ENCODE measurements at places on chromosomes 12 and 14.

DNA sequence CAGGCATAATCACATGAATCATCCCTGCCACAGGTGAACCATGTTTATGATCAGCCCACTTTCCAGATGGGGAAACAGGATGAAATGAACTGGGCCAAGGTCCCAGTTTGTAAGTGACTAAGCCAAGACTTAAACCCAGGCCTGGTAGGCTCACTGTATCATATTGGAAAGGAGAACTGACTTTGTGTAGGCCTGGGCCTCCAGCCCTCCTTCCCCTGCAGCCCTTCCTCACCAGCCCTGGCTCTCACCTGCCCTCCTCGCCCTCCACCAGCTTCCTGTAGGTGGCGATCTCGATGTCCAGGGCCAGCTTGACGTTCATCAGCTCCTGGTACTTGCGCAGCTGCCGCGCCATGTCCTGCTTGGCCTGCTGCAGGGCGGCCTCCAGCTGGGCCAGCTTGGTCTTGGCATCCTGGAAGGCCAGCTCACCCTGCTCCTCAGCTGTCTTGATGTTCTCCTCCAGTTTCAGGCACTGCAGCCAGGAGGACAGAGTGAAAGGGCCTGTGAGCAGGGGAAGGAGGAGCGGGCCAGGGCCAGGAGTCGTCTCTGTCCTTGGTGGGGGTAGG, 19.8 kb downstream of the KRT80 start:
- DNase-seq, result peak; percentile 18

GRCh38 chr14:103336191-103336590, 2.2 kb downstream of the EIF5 start:
- no peak for DNase-seq

GRCh38 chr12:88746386-88746785, 166.1 kb upstream of the KITLG start:
- no peak for DNase-seq

- no peak for DNase-seq
Measured at GRCh38 chr12:17108877-17109541, 503.0 kb upstream of the LMO3 start.

DNA sequence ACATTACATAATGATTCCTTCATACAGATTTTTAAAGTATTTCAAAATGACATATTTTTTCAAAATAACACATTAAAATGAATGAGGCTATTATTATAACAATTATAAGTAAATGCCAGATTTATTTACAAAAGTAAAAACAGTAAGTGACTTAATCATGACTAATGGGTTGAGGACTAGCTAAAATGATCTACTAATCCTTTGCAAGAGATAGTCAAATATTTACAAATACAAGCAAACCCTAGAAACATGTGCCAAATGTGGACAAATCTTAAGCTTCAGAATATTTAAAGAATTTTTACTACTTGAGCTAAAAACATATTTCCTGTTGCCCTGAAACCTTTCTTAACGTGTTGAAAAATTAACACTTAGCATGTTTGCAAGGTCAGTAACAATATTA, 74.8 kb downstream of the KIF21A start:
- DNase-seq, result no peak

DNA sequence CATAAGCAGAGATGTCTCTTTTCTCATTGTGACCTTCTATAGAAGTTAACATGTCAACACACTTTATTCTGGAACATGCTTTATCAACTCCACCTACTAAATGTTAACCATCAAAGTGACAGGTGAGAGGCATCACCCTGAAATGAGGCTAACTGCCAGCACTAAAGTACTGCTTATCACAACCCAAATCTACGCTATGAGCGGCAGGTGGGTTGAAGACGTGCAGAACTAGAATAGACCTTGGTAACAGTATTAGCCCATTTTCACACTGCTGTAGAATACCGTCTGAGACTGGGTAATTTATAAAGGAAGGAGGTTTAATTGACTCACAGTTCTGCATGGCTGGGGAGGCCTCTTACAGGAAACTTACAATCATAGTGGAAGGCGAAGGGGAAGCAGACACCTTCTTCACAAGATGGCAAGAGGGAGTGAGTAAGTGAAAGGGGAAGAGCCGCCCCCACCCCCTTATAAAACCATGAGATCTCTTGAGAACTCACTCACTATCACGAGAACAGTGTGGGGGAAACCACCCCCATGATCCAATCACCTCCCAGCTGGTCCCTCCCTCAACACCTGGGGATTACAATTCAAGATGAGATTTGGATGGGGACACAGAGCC, 359.0 kb downstream of the SEC23A start:
- DNase-seq, result no peak

- no peak for DNase-seq
Measured at GRCh38 chr14:98954349-98955000, 317.5 kb downstream of the BCL11B start.

- DNase-seq, result no peak
Measured at GRCh38 chr14:33271216-33271615, 332.5 kb downstream of the NPAS3 start.

GRCh38 chr12:78146365-78146772, 315.7 kb downstream of the NAV3 start:
- peak; percentile 7 for DNase-seq

DNA sequence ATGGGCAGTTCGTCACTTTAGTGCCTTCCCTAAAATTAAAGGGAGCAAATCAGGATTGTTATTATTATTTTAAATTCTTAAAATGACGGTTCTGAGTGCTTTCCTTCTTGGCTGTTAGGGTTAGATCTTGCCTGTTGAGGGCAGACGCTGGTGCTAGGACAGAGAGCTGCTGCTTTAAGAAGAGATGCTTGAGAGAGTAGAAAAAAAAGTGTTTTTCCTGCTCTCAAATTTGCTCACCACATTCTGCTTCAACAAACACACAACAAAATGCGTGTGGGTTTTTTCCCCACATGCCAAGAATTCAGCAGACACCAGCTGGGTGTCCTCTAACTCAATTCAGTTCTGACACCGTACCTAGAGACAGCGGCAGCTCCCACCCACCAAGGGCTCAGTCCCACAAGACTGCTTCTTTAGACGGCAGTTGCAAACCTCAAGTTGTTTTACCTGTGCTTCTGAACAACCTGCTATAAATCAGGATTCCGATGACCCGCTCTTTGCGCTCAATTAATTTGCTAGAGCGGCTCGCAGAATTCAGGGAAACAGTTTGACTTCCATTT, 75.8 kb upstream of the RIN3 start:
- no peak for DNase-seq

DNA sequence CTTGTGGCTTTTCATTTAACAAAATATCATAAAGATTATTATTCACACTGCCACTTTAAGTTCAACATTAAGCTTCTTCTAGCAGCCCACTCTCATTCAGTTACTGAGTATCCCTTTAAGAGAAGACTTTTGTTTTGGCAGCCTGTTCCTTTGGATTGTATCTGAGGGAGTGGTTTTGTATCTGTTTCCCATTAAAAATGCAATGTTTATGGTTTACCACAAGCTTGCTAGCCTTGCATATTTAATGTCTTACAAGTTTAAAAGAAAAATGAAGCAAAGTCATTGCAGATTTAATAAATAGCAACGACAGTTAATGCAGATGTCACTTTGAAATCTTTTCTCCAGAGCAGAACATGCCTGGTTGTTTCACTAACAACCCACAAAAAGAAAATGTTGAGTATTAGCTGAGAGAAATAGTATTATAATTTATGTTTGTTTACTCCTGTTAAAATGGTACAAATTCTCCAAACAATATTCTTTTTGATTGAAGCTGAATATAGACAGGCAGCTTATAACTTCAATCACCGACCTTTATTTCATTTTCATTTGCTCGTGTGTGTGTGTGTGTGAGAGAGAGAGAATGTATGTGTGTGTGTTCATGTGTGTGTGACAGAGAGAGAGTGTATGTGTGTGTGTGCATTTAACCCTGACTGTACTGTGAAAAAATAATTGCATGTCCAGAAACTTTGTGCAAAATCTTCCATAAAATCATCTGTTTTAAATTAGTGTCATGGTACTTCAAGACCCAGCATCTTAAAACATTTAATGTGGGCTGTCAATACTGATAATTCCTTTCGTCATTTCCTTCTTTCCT, 1.8 kb downstream of the DCN start:
- DNase-seq, result peak; percentile 23

DNA sequence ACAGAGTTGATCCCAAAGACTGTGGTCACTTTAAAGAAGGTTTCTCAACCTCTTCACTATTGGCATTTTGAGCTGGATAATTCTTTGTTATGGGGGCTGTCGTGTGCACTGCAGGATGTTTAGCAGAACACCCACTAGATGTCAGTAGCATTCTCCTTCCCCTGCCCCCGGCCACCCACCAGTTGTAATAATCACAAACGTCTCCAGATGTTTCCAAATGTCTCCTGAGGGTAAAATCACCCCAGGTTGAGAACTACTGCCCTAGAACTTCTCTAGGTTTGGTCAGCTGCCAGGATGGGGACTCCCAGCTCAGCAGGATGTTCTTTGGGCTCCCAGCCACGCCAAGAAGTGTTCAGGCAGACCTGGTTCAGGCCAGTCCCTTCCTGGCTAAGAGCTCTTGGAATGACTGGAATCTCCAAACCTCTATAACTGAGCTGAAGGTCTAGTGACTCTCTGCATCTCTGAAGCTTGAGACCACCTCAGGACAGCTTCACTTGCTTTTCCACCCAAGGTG, 12.5 kb upstream of the AJUBA start:
- no peak for DNase-seq

DNA sequence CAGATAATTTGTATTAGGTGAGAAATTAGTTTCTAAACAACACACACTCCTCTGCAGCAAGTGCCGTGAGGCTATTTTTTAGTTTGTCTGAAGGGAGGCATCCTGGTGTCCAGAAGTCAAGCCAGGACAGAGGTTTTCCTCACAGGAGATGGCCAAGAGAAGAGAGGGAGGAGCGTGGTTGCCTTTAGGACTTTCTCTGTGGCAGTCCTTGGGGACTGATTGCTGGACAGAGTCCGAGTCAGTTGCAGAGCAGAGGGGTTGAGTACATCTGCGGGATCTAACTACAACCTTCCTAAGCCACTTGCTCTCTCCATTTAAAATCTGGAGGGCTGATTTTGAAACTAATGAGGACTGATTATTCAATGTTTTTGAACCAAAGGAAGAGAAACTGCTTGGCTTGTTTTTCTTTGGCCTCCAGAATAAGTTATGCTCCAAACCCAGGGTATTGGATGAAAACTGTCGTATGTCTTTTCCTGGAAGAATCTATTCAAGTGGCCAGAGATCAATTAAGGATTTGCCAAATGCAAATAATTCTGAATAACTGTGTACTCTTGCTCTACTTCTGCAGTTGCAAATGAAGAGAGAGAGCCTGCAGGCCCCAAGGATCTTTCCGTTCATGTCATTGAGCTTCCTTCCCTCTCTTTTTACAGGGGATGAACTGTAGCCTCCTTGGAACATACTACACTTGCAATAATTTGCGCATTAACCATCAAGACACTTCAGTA, 1.2 kb downstream of the SLCO1C1 start:
- no peak for DNase-seq

DNA sequence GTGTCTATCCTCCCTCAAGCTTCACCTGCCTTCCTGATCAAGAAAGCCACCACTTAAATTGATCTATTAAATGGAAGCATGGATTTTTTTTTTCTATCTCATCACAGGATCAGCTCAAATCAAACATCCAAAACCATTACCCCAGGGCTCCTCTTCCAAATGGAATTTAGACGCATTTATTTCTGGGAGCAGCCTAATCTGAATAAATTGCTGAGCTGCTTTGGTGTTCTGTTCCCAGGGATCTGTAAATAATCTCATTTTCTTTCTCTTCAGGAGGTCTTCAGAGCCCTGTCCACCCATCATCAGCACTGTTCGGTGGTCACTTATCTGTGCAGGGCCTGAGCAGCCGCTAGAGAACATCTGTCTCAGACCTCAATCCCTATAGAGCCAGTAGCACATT, 695.4 kb upstream of the TMEM132C start:
- DNase-seq, result no peak

DNA sequence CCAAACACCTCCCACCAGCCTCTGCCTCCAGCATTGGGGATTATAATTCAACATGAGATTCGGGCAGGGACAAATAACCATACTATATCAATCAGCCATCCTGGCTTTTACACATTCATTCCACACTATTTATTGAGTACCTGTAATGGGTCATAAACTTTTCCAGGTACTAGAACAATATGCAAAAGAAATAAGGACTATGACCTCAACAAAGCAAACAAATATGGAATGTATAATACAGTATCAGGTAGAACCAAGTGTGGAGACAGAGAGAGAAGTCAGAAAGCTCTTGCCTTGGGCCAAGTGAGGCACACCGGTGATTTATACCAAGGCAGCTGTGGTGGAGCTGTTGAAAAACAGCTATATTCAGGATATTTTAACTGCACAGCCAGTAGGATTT, 116.3 kb downstream of the TSPAN8 start:
- peak; percentile 44 for DNase-seq

GRCh38 chr14:30132196-30132595, 204.5 kb upstream of the PRKD1 start:
- no peak for DNase-seq

GRCh38 chr14:51447411-51447810, 204.3 kb upstream of the FRMD6 start:
- no peak for DNase-seq

GRCh38 chr12:105706321-105706972, 376.0 kb downstream of the C12orf75 start:
- no peak for DNase-seq

DNA sequence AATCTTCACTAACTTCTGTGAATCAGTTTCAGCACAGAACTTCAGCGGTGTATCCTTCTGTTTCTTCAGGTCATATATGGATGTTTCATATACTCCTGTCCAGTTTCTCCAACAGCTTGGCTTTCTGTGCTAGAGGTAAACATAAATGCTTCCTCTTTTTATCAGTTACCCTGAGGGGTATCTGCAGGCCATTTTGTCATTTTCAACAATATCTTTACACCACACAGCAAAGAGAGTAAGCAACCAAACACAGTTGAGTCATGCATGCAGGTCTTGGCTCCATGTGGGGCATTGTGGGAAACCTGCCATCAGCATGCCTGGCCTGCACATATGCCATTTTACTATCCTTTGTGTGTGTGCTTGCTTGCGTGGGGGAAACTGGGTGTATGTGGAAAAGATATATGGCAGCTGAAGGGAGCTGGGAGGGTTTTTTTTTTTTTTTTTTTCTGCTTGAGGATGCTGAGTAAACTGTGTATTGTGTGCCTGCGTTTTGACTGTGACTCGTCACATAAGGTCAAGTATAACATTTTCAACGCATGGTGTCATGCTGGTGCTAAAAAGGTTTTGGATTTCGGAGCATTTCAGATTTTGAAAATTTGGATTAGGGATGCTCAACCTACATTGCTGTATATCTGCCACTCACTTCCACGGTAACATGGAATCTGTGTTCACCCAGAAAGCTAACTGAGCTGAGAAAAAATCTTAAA, 56.1 kb upstream of the YARS2 start:
- no peak for DNase-seq

GRCh38 chr12:33988913-33989312, 33.4 kb upstream of the ALG10 start:
- DNase-seq, result no peak

GRCh38 chr12:113987261-113988063, 21.3 kb upstream of the RBM19 start:
- DNase-seq, result peak; percentile 71

- DNase-seq, result no peak
Measured at GRCh38 chr14:70660967-70661893, 19.5 kb downstream of the TTC9 start.

GRCh38 chr14:88079624-88080023, 74.7 kb downstream of the GPR65 start:
- no peak for DNase-seq

Data from NCI-H526 treated with DMSO at 0.1 percent for 48 hours (cell line).